ENCODE measurements at places on chromosomes 2 and 18.

DNA sequence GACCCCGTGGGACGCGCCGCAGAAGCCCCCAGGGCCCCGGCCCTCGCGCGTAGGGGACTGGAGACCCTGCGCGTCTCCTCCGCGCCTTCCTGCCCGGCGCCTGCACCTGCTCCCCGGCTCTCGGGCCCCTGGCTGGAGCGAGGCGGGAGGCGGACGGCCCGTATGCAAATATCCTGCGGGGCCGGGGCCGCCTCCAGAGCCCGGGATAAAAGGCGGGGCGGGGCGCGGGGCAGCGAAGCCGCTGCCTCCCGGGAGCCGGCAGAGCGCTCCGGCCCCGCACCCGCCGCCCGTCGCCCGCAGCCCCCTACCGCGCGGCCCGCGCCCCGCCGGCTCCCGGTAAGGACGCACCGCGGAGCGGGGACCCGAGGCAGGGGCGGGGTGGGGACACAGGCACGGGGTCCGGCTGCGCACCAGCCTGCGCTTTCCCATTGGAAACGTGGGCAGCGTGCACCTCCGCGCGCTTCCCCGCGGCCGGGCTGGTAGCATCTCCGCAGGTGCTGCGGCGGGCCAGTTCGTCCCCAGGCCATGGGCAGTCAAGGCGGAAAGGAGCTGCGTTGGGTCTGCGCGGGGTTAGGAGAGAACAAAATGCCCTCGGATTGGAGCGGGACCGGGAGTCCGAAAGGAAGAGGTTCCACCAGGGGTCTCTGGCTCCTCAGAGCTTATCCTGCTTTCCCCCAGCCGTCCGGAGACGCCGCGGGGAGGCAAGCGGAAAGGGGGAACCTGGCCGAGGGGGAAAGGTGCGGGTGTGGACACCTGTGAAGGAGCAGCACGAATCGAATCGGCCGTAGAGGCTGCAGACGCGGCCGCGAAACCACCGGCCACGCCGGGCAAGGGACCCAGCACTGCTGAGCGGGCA lies at the start of gene ATP6V1C2:
Gene ATP6V1C2 (plus strand): TSS at position 235 of the 856 bp plus-strand sequence. CDS start 1,220 bp downstream, outside the sequence.
- peak; percentile 34 for DNase-seq

DNA sequence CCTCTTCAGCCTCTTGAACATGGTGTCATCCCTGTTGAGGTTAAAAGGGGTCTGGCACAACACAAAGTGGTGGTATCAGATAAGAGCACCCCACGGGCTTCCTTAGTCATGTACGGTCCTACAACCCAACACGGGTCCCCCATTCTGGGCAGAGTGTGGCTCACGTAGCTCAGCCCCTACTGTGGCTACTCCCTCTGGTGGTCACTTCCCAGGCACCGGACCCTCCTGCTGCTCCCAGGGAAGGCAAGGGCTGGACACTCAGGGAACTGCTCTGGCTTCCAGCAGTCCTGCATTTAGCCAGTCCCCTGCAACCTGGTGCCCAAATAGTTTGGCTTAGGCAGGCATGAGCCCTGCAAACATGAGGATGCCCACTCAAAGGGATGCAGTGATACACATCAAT lies 58.6 kb downstream of the GALNT14 start:
- no peak for DNase-seq

DNA sequence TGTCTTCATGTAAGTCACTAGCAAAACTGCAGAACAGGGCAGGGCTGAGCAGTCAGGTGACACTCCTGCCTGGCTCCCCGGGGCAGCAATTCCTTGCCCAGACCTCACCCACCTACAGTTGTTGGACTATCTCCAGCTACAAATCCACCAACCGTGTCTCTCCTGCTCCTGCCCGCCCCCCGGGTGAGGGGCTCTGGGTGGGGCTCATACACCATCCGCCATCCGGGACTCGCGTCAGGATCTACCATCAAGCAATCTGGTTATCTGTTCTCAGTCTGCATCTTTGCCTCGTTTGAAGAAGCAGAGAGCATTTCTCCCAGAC lies 13.5 kb upstream of the GLI2 start:
- DNase-seq = no peak

- no peak for DNase-seq
Measured at GRCh38 chr2:60298006-60298696, 255.3 kb downstream of the BCL11A start.

DNA sequence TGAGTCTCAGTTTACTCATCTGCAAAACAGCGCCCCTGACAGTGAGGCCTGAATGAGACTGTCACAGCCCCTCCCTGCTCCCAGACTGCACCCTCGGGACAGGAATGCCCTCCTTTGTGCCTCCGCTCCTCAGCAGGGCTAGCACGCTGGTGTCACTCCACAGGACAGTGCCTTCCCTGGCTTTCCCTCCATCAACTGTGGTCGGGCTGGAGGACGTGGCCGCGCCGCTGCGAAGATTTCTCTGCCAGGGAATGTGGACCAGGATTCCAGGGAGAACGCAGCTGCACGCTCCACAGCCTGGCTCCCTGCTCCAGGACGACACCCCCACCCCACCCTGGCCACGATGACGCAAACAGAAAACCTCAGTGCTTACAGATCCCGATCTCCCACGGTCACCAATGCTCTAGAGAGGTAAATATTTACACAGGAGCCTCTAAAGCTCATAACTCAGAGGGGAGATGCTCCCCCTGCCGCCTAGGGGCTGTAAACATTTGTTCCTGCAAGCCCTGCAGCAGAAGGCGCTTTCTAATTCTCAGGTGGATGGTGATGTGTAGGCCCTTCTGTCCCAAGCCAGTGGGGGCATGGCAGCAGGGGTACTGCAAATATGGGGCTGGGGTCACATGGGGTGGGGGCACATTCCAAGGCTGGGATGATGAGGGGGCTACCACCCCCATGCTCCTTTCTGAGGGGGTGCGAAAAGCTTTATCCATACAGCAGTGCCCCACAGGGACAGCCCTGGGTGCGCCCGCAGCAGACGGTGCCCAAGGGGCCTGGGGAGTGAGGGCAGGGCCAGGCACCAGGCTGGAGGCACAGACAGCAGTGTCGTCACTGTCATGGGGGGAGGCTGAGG lies 12.4 kb downstream of the HS6ST1 start:
- peak; percentile 69 for DNase-seq

DNA sequence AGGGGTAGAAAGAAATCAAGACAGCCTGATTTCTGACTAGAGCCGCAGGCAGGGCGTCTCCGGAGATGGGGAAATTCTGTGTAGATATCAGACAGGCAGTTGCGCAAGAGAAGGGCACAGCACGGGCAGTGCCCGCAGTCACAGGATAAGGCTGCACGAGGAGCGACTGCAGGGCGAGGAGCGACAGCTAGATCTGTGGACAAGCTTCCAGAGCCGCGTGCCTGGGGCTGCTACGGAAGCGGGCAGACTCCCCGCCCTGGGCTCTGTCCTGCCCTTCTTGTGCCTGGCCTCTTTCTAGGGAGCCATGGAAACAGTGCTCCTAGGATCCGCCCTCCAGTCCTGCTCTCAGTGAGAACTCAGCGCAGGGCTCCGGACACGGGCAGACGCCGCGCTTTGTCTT lies 12.6 kb downstream of the MC5R start:
- no peak for DNase-seq
